ENCODE measurements at places on chromosomes 7 and 10. TPM values are rescaled to one million over a fixed set of nuclear protein-coding genes. Genes with fewer than 3 reads are reported as not detected.
A peak's percentile ranks its signal among the peaks of the same experiment; 100 is the strongest.

DNA sequence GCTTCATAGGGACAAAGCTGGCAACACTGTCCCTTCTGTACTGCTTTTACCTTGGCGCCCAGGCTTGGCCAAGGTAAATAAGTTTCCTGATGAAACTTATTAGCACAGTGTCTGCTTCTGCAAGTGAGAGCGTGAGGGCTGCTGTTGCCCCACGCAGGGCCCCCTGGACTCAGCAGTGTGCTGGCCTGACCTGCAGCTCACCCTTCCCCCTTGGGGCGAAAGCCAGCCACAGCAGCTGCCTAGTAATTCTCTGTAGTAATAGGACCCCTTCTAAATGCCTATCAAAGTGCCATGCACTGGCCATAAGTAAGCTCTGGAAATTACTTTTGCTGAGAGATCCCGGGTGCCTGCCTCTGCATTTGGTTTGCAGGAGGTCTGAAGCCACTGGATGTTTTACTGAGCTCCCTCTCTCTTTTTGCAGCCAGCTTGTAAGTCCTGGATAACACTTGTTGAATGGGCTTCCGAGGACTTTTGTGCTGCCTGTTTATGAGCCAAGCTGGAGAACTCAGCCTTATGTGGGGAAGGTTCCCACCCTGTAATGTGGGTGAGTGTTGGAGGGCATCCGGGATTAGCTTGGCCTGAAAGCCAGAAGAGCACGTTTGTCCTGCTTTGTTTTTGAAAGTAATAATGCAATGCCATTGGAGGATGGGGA lies 293.9 kb downstream of the C7orf25 start:
- DNase-seq, result peak; percentile 33

DNA sequence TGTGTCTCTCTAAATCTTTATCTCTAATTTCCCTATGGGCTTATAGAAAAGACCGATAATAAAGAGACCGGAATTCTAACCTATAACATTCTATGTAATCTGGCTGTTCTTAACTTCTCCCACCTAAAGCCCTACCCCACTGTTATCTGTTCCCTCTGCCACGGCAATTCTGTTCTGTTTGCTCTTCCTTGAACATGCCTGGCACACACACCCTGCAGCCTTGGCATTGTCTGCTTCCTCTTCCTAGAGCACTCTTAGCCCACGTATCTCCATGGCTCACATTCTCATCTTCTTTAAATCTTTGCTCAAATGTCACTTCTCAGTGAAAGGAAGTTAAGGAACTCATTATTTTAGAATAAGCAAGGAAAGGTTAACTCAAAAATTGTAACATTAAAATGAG lies 309.2 kb downstream of the GPR158 start:
- no peak for DNase-seq

DNA sequence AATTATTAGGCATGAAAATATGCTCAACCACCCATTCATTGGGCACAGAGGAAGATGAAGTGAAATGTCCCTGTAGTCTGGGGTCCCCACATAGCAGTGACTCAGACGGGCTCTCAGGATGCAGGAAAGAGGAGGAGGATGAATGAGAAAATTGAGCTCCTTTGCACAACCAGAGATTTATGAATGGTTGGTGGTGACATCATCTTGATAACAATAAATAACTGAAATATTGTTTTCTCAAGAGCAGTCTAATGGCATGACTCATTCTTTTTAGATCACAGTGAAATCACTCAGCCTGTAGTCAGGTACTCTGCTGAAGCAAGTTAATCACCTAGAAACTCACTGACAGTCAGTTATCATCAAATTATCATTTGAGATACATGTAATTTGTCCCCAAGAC lies 254.1 kb downstream of the RELN start:
- no peak for DNase-seq

GRCh38 chr10:76114581-76115001 lies 683.2 kb downstream of the LRMDA start:
- DNase-seq, result no peak

DNA sequence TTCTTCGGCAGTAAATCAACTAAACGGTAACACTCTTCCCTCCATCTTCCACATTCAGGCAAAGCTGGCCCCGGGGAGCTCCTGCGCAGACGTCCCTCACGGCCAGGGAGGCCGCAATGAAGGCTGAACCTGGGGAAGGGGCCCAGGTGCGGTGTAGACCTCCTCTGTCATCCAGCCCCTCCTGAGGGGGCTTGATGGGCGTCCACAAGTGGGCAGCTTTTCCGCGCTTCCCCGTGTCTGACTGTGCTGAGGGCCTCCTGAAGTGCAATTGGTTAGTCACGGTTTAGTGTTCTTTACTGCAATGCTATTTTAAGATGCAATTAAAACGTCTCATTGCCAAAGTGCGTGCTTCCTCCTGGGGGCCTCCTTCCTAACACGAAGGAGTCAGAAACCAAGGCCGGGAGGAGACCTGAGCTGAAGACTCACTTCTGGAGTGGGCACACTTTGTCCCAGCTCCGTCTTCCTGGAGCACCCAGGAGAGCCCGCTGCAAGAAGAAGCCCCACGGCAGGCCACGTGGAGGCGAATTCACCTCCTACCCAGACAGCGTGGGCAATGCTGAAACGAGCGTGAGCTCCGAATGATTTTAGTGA lies 173.3 kb downstream of the ELFN1 start:
- DNase-seq, result no peak

DNA sequence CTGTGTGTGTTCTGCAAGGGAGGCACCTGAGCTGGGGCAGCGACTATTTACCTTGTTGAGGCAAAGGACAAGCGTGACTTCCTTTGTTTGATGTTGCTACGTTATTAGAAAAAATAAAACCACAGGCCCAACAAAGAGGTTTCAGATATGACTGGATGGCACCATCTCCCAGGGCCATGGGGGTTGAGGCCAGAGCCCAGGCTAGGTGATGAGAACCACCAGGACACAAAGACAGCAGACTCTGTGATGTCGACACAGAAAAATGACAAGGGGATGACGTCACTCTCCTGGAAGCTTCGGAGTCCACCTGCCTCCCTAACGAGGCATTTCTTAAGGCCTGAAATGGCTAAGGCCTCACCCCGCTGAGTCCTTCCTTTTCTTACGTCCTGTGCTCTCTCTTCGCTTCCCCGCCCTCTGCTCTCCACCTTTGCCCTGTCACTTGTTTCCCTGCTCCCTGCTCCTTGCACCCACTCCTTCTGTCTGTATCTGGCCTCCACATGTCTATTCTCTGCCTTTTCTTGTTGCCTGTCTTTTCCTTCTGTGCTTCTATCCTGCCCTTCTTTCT lies 83.0 kb upstream of the ADRB1 start:
- DNase-seq, result peak; percentile 84

DNA sequence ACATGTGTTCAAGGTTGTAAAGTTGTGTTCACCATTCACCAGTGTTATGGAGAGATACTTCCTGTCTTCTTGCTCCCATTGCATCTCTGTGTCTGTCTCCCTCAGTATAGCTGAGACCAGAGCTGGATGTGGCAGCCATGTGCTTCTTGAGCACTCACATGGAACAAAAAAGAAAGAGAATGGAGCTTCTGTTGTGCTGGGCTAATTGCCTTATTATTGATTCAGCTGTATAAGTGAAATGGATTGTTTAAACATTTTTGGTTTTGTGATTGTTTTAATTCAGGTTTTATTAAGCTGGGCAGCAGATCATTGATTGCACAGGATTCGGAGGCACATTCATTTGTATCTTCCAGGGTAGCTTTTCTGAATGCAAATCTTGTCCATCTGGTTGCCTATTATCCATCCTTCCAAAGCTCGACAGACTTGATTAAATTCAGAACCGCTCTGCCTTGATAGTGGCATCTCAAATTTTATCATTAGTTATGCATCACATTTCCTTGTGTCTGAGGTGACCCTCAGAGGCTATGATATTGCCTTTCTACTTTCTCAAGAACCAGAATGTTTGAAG lies 119.9 kb downstream of the CCNY start:
- DNase-seq, result no peak

DNA sequence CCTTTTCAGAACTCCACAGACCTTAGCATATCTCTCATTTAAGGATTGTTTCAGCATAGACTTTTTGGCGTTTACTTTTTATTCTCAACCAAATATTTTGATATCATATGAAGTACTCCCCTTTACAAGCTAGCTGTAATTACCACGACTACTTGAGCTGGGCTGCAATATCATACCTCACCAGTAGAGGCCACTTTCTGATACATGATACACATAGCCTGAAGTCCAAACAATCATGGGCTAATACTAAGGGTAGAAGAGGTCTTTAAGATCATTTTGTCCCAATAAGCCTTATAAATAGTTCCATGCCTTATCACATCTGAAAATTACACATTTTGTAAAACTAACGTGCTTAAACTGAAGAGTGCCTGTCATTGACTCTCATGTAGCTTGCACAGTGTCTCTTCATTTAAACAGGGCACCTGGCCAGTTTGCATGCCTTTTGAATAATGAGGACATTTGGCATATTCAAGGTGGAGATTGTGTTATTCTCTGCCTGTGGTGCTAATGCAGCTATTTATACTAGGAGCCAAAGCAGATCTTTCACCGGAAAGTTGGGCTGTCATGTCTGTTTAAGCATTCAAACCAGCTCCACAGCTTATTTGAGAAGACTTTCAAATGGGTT lies 403.7 kb upstream of the ZMIZ1 start:
- DNase-seq, result no peak

- peak; percentile 71 for DNase-seq
Measured at GRCh38 chr7:143321734-143322133, 5.8 kb downstream of the CLCN1 start.

GRCh38 chr10:78817804-78818203 lies 251.0 kb upstream of the ZMIZ1 start:
- no peak for DNase-seq

- no peak for DNase-seq
Measured at GRCh38 chr7:3159445-3159844, 115.8 kb upstream of the CARD11 start.

DNA sequence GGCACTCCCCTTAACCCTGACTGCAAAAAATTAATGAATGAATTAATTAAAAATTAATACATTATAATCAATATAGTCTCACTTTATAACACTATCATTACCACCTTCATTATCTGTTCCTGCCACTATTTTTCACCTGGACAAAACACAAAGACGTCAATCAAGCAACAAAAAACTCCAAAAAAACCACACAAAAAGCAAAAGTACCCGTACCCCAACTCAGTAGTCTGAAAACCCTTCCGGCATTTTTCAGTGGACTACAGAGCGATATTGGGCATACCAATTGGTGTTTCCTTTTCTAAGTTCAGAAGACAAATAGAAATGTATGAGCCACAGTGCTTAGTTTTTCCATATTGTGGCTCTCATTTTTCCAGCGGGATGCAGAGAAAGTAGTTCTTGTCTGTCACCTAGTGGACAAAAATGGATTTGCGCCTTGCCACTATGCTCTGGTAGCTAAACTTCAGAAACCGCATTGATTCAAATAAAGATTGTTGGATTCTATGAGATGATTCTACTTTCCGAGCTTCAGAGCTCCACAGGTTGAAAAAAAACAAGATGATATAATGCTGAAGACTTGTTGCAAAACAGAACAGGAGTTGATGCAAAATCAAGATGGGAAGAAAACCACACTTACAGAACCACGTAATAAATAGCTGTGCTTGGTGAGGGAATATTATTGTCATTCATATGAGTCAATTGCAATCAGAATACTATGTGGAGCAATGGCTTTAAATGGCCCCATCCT lies 50.6 kb upstream of the ITGB1 start:
- peak; percentile 92 for DNase-seq

DNA sequence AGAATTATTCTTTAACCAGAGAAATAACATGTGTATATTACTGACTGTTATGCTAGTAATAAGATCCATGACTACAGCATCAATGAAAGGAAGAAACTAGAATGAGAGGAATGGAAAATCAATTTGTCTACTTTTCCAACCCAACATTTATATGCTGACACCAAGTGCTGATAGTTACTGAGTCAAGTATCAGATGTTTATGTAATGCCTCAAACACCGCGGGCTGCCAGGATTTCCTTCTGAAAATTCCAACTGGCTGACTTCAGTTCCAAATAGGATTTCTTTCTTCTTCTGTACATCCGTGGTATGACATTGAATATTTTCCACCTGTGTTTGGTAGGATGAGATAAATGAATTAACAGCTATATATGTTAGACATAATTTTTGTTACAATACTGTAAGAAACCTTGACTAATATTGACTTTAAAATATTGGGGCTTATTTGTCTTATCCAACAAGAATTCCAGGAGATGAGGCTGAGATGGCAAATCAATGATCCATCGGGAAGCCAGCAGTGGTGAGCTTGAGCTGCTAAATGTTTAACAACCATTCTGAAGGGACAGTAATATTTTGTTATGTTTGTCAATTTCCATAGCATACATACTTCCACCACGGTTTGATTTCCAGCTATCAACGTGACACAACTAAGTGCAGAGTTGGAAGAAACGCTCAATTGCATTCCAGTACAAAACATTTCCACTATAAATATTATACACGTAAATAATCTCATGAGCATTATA lies 435.2 kb upstream of the AUTS2 start:
- no peak for DNase-seq

DNA sequence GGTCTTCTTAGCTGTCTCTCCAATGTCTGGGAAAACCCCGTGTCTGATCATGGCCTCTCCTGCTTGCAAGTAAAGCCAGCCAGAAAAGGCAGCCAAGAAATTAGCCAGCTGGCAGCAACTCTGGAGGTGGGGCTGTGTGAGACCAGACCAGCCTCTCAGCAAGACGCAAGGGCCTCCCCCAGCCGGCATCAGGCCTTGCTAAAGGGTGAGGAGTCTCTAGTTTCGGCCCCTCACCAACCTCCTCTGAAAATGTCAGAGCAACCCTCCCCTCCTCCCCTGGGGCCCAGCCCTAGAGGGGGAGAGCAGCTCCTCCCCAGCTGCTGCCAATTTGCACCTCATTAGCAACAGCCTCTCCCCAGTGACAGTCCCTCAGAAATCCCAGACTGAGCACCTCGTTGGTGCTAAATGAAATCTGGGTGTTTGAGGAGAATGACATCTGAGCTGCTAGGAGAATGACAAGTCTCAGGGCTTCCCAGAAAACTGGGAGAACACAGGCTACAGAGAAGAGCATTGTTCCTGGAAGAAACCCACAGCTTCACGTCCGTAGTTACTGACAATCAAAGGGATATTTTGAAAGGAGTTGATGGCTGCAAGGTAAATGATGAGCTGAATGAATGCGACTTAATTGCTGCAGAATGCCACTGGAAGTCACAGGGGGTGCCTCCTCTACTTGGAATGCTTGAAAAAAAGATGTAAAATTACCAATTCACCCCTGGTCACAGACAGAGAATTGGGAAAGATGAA lies 25.9 kb downstream of the DGKI start:
- peak; percentile 46 for DNase-seq

DNA sequence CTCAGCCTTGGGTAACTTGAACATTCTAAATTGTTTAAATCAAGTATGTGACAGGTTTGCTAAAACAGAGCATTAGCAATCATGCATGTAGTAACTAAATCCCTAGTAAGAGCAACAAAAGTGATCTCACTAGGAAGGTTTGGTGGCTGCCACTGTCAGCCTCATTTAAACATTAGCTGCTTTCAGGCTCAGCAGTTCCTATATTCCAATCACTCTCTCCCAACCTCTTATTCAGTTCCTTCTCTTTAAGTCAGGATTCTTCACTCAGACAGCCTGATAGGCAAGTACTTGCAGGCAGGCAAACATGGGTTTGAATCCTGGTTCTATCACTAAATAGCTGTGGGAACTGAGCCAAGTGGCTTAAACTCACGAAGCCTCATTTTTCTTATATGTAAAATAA lies 3.6 kb downstream of the CREB3L2 start:
- no peak for DNase-seq

Gene GPR22
- total RNA-seq, result 0.44 TPM

Gene AHR
- 36.3 TPM for total RNA-seq

Gene GIMAP7
- total RNA-seq, result 9.8 TPM

Gene MDH2
- 246 TPM for total RNA-seq
